ENCODE measurements at places on chromosomes 11 and 22.

- no peak for DNase-seq
These were observed 62.4 kb upstream of the BMAL1 start for GRCh38 chr11:13215149-13215548.

DNA sequence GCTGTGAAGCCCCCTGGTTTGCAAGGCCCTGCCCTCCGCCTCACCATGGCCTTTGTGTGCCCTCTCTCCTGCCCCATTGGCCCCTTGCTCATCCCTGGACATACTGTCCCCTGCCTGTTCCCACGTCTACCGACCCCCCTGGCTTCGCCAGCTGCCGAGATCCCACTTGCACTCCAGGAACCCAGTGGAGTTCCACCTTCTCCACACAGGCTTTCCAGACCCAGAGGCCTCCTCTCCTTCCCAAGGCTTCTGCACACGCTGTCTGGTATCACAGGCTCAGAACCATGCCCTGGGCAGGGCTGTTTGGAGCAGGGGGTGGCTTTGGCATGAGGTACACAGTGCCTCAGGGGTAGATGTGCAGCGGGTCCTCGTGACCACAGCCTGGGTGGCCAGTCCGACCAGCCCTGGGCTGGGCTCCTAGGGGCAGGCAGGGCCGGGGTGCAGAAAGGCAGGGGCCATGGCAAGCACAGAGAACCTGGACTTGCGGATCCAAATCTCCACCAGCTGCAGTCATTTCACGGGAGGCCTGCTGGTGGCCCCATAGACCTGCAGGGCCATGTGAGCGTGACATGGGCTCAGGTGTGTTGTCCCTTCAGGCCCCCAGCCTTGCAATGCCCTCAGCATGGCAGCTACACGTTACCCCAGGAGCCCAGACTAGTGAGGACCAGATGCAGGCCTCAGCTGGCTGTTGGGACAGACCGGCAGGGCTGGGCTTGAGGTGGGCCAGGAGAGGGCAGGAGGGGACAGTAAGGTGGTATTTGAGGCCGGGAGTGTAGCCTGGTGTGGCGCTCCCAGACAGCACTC is 9.5 kb downstream of the GRK2 start:
- no peak for DNase-seq

GRCh38 chr11:60757231-60757800 is 649 bp downstream of the MS4A15 start:
- no peak for DNase-seq

DNA sequence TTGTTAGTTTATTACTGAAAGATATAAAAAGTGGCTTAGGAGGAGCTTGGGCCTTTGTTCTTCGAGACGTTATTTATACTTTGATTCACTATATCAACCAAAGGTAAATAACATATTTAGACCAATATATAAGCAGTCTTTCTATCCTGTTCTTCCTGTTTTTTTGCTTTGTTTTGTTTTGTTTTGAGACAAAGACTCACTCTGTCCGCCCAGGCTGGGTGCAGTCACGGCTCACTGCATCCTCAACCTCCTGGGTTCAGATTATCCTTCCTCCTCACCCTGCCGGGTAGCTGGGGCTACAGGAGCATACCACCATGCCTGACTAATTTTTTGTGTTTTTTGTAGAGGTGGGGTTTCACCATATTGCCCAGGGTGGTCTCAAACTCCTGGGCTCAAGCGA is 66.8 kb downstream of the ATM start:
- no peak for DNase-seq

DNA sequence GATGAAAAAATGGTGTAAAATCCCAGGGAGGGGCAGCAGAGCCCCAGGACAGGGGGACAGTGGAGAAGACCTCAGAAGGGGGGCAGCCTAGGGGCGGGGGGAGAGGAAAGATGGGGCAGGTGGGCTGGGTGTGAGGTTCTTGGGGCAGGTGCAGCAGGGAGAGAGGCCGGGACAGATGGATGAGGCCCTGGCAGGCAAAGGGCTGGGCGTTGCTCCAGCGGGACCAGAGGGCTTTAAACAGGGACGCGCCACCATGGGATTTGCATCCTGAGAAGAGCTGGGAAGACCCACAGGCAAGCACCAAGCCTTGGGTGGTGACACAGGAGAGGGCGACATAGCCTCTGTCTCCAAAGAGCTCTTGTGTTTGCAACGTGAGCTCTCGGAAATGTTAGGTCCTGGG is 1342.8 kb downstream of the TBC1D22A start:
- DNase-seq, result no peak

DNA sequence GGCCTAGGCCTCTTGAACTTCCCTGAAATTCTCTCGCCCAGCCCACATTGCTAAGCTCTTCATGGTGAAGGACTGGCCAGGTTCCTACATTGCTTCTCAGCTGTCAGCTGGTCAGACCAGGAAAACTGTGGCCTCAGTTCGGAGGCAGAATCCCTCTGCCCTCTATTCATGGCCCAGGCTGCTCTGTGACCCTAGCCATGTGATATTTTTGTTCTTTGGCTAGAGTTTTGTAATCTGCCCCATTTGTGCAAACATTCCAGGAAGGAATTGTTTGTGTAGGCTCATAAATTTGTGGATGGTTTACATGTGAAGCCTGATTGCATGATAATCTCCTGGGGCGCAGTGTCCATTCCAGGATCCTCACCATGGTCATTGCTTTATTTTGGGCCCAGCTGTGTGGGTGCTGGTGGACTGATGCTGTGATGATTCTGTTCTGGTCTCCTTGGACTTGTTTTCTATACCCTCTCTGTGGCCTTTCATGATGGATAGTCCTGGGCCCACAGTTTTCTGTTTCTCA is 149.1 kb upstream of the E2F8 start:
- no peak for DNase-seq

GRCh38 chr11:85843929-85844328 is 11.3 kb upstream of the CCDC83 start:
- no peak for DNase-seq

GRCh38 chr22:17665854-17666253 is 27.3 kb downstream of the BCL2L13 start:
- DNase-seq, result no peak

GRCh38 chr11:45333001-45333971 is 47.1 kb upstream of the SYT13 start:
- DNase-seq, result peak; percentile 98

DNA sequence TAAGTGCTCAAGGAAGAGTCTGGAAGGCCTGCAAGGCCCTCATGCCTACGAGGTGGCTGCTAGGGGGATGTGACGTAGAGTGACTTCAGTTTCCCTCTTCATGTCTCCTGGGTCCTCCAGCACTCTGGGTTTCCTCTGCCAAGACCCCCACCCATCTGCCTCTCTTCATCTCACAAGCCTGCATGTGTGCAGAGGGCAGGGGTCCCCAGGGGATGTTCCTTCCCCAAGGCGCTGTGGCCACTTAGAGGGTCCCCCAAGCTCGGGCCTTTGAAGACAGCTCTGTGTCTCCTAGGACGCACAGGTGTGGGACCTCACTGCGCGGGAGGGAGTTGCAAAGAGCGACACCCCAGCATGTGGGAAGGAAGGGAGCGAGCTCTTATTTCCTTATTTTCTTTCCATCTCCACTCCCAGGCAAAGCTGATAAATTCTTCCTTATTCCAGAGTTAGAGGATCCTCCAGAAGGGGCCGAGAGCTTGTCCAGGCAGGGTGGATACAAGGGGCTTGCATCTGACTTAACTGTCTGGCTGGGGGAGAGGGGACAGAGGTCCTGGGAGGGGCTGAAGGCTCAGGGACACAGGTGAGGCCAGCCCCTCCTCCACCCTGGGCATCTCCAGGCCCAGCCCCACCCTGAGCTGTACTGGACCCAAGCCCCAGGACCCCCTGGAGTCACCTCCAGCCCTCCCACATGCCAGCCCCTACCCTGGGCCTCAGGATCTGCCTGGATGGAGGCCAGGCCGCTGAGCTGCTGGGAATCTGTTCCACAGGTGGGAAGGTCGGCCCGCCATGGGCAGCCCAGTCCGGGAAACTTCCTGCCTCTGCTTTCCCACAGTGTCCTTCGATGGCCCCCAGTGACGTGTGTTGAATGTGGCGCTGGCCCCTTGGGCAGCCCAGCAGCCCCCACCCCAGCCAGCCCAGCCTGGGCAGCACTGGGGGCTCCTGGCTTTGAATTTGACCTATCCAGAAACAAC is 59.7 kb upstream of the KCNQ1OT1 start:
- no peak for DNase-seq

GRCh38 chr11:68343761-68344256 is 31.4 kb downstream of the LRP5 start:
- DNase-seq, result no peak

- peak; percentile 15 for DNase-seq
These were observed 69.0 kb downstream of the EFCAB6 start for GRCh38 chr22:43743131-43743530.
